Cortex of kidney (tissue), 1 donor: ENCODE measurements at places on chromosomes 5 and 9.

DNA sequence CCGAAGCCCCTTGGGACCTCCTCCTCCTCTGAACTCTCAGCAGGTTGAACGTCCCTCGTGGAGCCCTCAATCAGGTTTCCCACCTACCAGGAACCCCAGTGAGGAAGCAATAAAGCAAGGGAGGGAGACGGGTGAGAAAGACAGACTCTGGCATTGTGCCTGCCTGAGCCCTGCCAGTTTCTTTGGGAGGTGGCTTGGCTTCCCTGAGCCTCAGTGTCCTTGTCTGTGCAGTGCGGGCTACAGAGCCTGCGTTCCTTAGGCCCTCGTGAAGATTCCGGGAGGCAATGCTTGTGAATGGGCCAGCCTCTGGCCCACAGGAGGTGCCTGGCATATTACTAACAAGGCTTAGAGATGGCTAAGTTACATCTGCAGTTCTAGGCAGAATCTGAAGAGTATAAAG is 11.9 kb downstream of the GTF3C5 start:
- DNase-seq: no peak

- DNase-seq: no peak
These were observed 411.1 kb upstream of the NUDT12 start for GRCh38 chr5:103973669-103974068.

DNA sequence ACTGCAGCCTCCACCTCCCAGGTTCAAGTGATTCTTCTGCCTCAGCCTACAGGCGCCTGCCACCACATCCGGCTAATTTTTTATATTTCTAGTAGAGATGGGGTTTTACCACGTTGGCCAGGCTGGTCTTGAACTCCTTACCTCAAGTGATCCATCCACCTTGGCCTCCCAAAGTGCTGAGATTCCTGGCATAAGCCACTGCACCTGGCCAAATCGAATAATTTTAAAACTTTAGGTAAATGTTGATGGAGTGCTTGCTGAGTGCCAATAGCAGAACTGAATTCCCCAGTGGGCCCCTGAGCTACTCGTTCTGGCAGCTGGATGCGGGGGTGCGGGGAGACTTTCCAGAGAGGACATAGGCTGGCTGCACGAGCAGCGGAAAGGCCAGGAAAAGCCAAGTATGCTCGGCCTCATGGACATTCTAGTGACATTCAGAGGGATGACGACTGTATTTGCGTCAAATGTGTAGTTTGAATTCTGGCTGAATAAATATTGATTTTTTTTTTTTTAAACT is 16.8 kb downstream of the TRAF2 start:
- DNase-seq: no peak

- DNase-seq: no peak
These were observed 142.5 kb downstream of the ACER2 start for GRCh38 chr9:19551124-19551929.

- no peak for DNase-seq
These were observed 209.1 kb downstream of the TARS1 start for GRCh38 chr5:33649549-33650482.

- no peak for DNase-seq
These were observed 94.1 kb upstream of the TRIM32 start for GRCh38 chr9:116592970-116593369.

DNA sequence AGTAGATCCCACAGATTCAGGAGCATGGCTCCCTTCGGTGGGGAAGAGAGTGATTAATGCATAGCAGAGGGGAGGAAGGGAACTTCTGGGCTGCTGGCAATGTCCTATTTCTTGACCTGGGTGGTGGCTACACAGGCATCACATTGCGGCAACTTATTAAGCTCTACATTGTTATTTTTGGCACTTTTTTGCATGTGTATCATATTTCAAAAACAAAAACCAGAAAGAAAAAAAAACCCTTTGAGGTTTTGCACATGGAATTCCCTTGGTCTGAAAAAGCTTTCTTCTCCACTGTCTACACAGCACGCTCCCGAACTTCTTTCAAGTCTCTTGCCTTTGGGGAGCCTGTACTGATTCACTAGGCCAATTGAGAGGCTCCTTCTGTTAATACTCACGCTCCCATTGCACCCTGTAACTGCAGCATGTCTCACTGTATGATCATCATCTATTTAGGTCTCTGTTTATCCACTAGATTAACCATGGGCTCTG is 25.1 kb downstream of the CEMIP2 start:
- no peak for DNase-seq

DNA sequence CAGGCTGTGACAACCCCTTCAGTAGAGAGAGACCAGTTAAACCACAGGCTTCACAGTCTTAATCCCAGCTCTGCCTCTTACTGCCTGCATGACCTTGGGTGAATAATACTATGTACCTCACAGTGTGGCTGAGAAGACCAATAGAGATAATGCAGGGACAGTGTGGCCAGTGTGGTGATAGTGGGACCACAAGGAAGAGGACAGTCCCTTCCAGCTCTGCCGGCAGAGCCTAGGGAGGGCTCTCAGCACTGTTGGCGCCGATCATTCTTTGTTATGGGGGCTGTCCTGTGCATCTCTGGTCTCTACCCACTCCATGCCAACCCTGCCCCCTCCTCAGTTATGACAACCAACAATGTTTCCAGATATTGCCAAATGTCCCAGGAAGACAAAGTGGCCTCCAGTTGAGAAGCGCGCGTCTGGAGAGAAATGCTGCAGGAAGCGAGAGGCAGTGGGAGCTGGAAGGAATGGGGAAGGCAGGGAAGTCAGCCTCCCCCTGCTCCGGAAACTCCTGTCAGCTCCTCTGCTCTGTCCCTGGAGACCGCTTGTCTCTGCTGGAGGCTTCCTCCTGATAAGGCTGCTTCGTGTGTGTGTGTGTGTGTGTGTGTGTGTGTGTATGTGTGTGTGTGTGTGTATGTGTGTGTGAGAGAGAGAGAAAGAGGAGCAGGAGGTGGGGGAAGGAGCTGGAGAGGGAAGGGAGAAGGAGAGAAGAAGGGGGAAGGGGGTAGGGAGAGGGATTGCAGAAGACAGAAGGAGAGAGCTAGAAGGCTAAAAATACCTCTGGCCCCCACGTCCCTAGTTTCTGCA is 31.8 kb upstream of the FABP6 start:
- DNase-seq: no peak

GRCh38 chr9:22454016-22454415 is 7.4 kb downstream of the DMRTA1 start:
- no peak for DNase-seq

GRCh38 chr5:115599502-115599901 is 2.8 kb downstream of the TICAM2 start:
- no peak for DNase-seq
